ENCODE measurements at places on chromosomes 4 and X. TPM values are rescaled to one million over a fixed set of nuclear protein-coding genes. Genes with fewer than 3 reads are reported as not detected.

DNA sequence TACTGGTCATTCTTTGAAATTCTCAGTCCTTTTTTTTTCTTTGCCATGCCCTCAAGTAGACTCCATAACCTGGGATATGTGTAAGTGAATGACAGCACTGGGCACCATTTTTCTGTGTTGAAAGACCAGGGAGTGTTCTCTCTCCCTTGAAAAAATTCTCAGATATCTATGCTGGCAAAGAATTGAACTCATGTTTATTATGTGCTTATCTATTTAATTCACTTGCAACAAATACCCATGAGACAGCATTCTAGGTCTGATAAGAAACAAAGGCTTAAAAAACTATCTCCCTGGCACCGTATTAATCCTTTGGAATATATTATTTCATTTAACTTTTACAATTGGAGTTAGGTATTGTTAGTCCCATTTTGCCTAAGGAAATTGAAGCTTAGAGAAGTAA lies 36.7 kb downstream of the LARP7 start:
- DNase-seq: no peak

- no peak for DNase-seq
Measured at GRCh38 chrX:69844636-69845035, 205.1 kb downstream of the AWAT2 start.

DNA sequence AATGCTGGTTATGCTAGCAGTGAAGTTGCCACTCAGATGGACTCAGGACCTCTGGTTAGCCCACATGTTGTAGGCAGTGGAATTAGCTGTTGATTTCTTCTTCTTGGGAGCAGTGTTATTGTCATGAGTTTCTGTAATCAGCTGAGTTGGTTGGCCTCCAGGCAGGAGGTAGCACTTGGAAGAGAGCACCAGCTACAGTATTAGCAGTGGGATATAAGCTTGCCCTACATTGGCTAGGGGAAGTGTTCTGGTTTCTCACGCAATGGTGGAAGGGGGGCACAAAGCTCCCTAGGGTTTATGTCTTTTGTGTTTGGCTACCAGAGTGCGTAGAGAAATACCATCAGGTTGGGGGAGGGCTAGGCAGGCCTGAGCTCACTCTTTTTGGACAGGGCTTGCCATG lies 34.0 kb upstream of the UCP1 start:
- DNase-seq: no peak

GRCh38 chrX:106401965-106402559 lies 209.7 kb upstream of the RADX start:
- DNase-seq: no peak

DNA sequence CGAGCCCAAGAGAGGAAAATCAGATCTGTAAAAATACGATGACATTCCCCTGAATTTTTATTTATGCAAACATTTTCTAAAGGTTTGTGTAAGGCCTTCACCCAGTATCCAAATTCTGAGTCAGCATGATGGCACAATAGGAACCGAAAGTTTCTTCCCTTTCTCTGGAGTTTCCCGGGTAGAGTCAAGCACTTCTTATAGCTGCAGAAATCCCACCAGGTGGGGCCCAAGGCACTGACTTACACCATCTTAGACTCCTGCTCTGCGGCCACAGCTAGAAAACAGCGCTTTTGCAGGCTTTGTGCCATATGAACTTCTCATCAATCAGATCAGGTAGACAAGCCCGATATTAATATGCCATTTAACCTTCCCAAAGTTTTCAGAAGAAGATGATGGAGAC lies 13.4 kb downstream of the LEF1 start:
- no peak for DNase-seq

DNA sequence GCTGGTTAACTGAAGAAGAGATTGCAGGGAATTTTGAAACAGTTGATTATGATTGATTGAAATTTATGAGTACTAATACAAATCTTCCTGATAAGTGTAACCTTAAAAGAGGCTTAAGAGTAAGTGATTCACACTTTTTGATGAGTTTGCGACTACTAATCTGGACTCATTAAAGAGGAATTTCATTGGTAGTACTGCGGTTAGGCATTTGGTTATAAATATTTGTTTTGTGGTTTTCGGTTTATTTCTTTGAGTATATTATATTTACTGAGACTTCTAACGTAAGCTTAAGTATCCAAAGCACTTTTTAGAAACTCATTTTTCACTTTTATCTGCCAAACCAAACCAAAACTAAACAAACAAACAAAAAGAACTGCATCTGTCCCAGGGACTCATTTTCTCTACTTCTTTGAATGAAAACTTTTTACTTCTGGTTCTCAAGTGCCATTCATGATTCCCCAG lies 20.7 kb downstream of the SLIT2 start:
- no peak for DNase-seq

- no peak for DNase-seq
Measured at GRCh38 chrX:54483946-54484345, 12.1 kb downstream of the FGD1 start.

DNA sequence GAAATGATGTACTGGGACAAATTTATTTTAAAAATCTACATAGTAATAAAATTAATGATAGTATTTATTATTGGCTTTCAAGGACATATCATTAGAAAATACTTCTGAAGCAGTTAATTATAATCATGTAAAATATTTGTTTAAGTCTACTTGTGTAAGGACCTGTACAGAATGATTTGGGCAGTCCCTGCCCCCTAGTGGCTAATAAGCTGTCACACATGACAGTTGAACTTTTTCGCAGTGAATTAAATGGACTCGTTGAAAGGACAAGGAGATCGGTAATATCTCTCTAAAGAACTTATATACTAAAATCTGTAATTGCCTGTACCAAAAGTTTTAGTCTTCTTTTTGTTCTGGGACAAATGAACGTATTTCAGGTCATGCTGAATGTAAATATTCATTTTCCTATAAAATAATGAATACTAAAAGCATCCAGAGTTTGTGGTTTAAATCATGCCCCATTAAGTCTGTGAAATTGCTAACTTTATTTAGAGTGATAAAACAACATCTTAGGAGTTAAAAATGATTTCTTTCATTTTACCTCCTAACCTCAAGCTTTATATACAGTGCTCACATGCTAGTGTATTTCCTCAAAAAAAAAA lies 13.6 kb downstream of the EXOC1 start:
- no peak for DNase-seq

- DNase-seq: no peak
Measured at GRCh38 chrX:19863212-19863856, 24.1 kb downstream of the SH3KBP1 start.

- no peak for DNase-seq
Measured at GRCh38 chr4:182886768-182887167, 30.4 kb downstream of the DCTD start.

DNA sequence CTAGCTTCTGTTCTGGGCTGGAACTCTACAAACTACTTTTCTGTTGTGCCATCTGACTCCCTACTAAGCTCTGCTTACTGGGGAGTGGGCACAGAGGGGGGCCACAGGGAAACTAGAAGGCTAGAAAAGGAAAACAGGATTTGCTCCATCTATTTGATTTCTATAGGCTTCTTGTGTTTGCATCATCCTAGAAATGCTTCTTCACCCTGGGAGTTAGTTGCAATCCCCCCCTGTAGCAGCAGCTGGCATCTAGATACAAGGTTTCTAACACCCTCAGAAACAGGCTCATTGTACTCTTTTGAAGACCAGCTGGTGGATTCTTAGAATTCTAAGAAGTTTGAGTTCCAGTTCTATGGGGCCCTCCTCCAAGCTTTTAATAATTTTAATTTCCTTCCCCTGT lies 213.4 kb downstream of the TMA16 start:
- no peak for DNase-seq

- DNase-seq: no peak
Measured at GRCh38 chr4:106530024-106530361, 161.4 kb upstream of the GIMD1 start.

DNA sequence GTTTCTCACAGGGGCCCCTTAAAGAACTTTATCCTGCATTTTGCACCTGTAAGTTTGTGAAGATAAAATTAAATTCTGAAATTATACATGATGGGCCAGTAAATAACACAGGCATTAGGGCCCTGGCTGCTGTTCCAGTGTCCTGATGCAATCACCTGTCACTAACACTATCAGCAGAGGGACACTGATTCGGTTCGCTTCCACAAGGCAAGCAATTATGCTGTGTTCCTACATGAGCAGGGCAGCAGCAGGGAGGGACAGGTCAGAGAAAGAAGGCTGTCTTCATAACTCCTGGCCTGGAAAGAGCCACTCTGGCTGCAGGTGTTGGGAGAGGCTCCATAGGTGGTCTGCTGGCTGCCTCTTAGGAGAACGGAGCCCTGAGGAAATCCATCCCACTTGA lies 487.3 kb downstream of the MID1IP1 start:
- no peak for DNase-seq

DNA sequence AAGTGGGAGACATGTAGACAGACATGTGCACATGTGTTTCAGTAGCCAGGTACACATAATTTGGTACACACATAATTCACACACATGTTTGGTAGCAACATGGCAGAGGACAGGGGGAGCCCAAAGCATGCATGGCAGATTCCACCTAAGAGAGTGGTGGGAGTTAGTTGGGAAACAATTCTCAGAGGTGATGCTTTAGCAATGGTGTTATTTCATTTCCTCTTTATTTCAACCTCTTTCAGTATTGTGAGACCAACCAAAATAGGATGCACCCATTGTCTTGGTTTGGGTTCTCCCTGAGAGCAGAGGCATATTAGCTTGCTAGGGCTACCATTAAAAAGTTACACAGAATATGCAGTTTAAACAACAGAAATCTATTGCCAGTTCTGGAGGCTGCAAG lies 92.2 kb upstream of the ANXA3 start:
- DNase-seq: no peak

DNA sequence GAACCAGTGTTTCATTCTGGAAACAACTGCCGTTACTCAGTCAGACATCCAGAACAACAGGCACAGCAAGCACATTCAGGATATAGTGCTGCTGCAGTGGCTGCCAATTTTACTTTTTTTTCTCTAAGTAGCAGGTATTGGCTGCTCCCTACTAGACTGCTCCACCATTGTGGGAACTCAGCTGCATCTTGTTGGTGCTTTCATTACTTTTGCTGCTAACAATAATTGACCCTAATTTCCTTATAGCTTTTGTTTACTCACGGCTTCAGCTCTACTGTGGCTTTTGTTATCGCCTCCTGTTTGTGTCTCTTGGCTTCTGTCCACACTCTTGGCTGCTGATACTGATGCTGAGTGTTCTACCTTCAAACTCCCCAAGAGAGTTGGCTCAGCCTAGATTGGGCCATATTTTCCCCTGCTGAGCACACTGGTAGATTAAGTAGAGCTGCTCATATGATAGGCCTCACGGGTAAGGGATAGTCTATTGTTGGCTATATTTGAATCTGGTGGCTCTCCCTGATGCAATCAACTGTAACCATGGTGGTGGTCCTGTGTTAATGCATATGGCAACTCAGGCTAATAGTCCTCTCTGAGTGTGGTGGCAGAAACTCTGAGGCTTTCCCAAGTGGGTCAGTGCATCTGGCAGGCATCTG lies 44.5 kb upstream of the IL2 start:
- no peak for DNase-seq

- no peak for DNase-seq
Measured at GRCh38 chr4:55866290-55866907, 13.0 kb downstream of the EXOC1 start.

- DNase-seq: no peak
Measured at GRCh38 chrX:103311399-103311780, 600 bp upstream of the BEX2 start.

GRCh38 chrX:19579485-19579884 lies 64.2 kb upstream of the MAP3K15 start:
- DNase-seq: no peak

GRCh38 chrX:21373637-21374162 lies 518 bp upstream of the CNKSR2 start:
- DNase-seq: no peak

DNA sequence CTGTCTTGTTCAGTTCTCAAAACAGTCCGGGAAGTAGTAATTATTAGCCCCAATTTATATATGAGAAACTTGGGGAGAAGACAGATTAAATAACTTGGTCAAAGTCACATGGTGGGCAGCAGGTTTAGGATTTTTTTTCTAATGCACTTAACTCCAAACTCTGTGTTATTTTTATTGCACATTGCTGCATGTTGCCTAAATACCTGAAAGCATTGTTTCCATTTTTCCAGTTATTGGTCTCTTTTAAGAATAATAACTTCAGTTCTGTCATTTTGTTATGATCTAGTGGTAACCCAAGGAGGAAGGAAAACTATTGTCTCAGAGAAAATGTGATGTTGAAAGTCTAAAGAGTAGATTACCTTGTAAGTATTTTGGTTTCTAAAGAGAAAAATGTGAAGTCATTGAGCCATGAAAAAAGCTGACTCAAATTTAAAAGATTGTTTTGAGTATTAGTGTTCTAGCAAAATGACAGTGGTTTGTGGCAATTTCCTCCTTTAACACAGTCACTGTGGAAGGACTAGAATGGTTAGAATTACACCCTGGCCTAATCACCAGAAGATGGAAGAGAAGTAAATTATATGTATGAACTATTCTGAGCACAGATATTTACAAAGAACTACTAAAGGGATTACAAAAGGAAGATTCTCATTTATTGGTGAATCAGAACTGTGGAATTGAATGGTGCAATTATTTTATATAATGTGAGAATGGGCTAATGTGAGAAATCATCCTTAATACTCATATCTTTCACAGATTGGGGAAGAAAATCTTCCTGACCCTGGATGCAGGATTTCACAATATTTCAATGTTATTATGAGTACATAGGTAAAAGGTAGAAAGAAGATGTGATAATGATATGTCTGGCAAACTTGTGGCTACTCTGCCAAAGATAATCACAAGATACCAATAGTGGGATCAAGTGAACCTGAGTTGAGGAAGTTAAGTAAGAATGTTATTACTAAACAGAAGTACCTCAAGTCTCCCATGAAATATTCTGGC lies 21.7 kb upstream of the CXCL8 start:
- DNase-seq: no peak

DNA sequence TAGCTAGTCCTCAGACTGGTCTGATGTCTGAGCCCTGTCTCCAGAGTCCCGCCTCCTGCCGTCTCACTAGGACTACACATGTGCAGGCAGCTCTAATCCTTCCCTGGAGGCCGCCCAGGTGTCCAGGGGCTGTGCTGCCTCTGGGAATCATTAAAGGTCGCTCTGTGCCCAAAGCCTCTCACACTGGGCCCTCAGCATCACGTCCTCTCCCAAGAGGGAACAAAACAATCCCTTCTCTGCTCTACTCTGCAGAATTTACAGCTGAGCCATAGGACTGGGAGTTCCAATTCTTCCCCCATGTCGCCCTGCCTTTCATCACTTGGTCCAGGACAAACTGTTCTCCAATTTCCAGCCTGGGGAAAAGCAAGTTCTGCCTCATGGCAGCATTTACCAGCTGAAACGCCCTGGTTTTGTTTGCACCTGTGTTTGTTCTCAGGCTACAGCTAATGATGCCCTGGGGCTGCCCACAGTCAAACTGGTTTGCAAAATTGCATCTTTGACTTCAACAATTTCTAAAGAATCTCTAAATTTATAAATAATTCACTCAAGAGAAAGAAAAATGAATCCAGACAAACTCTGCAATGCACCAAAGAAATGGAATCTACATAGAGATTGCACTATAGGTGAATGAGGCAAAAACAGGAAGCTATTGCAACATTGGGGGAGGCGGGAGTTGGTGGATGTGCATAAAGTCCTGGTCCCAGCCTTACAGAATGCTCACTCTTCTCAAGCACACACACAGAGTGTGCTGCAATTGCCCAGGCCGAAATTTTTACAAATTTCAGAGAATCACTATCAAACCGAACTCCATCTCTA lies 7.2 kb upstream of the MRFAP1 start:
- no peak for DNase-seq

GRCh38 chr4:157220371-157220881 lies at the start of gene GRIA2:
TSS of gene GRIA2 (plus strand) at chr4:157220728. CDS start at chr4:157221043, 315 bp downstream.
- no peak for DNase-seq

The CABS1 gene
- not detected for total RNA-seq

The USP26 gene
- total RNA-seq: not detected

The DCAF4L1 gene
- 0.21 TPM for total RNA-seq
